CD4-positive, alpha-beta T cell (primary cell): ENCODE measurements at places on chromosomes 7 and 10.

GRCh38 chr7:18202315-18203045 lies 174.8 kb upstream of the PRPS1L1 start:
- no peak for DNase-seq

DNA sequence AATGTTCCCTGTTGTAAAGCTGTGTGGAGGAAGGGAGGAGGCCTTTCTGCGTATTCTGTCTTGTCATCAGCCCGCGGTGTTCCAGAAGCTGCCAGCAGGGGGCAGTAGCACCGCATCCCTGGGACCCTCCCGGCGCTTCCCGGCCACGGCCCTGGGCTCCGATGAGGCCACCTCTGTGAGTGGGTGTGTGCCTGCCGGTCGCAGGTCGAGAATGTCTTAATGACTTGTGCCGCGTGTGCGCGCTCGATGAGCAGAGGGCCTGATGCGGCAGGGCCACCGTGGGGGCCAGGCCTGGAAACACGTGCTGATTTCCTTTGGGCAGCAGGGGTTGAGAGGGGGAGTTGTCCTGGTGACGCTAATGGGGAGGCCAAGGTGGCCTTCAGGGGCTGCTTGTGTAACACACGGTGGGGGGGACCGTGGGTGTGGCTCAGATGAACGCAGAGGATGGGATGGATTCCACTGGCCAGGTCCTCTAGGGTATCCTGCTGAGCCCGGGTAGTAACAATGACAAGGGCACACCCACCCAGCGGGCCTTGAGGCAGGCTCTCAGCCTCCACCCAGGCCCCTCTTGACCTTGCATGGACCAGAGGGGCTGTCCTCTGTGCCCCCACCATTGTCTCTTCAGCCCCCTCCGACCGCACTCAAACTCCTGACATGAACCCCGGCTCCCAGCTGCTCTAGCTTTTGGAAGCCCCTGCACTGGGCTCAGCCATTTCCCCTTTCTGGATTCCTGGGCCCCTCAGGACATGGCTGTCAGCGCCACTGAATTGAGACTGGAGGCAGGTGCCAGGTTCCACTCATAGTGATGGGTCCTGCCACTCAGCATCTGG lies 135.9 kb upstream of the PODXL start:
- DNase-seq: no peak

DNA sequence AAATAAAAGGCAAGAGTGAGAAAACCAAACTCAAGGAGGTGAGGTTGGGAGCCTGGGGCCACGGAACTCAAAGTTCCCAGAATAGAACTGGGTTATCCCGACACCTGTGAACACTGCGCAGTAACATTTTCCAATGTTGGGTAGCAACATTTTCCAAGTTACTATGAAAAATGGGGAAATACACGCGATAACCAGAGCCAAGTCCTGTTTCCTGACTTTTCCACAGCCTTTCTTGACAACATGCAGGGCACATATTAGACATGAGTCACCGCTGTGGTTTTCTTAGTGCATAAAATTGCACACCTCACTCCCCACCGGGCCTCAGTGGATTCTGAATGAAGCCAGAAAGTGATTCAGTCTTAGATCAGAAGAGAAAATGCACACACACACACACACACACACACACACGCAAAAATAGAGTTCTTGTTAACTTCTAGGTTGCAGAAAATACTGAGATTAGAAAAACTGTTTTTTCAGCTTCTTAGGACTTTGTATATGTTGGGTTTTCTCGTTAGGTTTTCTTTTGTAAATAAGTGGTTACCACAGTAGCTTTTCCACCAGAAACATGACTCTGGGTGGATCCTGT lies 70.0 kb downstream of the CAMK1D start:
- peak; percentile 65 for DNase-seq

- no peak for DNase-seq
Measured at GRCh38 chr10:70773965-70774809, 11.0 kb downstream of the TBATA start.

DNA sequence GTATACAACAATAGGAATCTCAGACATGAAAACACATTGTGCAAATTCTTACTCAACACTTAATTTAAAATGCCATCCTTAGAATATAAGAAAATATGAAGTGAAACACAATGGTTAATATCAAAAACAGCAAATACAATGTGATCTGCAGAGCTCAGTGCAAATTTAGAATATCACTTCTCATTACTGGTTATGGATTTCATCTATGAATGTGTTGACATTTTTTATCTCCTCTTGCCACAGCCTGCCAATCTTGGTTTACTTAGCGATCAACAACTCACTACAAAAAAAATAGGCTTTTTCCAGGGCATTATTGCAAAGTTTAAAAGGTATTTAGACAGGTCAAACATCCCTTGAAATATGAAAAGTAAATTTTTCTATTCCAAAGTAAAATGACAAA lies 25.0 kb upstream of the RNF148 start:
- DNase-seq: no peak
